ENCODE measurements at places on chromosomes 1 and 21.

DNA sequence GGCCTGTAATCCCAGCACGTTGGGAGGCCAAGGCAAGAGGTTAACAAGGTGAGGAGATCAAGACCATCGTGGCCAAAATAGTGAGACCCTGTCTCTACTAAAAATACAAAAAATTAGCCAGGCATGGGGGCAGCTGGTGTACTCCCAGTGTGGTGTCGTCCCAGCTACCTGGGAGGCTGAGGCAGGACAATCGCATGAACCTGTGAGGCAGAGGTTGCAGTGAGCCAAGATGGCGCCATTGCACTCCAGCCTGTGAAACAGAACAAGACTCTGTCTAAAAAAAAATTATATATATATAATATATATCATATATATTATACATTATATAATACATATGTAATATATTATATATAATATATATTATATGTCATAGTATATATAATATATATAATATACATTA, 249.2 kb upstream of the TPTE start:
- DNase-seq, result no peak

GRCh38 chr1:16258591-16259135, 21.7 kb upstream of the CPLANE2 start:
- DNase-seq, result no peak

- no peak for DNase-seq
These were observed 84.7 kb upstream of the IRF2BP2 start for GRCh38 chr1:234694661-234695060.

DNA sequence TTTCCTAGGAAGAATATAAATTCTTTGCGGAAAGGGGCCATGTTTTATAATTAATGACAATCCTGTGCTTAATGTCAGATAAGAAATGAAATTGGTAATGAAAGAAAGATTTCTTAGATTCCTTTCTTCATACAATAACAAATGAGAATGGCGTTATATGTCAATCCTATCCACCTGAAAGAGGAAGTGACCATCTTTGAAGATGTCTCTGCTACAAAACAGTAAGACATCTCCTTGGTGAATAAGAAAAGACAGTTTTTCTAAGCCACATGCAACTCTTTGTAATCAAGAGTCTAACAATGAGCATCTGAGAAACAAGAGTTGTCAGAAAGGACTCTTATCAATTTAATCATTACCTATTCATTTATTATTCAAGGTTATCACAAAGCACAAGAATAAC, 286.0 kb downstream of the VAV3 start:
- no peak for DNase-seq

GRCh38 chr21:35357041-35357780, 308.1 kb upstream of the RUNX1 start:
- DNase-seq, result no peak

- DNase-seq, result no peak
These were observed 47.6 kb downstream of the SEC16B start for GRCh38 chr1:177922209-177922608.
